ENCODE measurements at places on chromosomes 1 and 21.
A peak's percentile ranks its signal among the peaks of the same experiment; 100 is the strongest.

- no peak for DNase-seq
These were observed 153.2 kb downstream of the LRIG2 start for GRCh38 chr1:113226148-113226547.

- no peak for DNase-seq
These were observed 31.9 kb upstream of the SLC19A1 start for GRCh38 chr21:45574081-45574501.

DNA sequence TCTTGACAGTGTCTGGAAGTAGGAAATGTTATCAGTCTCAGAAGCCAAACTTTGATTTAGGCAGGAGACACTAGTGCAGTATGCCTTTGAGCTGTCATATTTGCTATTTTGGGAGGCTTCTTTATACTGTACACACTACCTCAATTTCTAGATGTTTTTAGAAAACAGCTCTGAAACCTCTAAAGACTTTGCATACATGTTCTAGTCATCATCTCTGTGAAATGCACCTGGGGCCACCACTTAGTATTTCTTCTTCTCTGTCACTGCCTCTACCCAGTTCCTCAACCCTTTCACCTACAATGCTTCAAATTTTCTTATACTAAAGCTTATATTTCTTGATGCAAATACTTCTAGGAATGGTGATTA, 29.1 kb upstream of the PLA2G4A start:
- DNase-seq: no peak

DNA sequence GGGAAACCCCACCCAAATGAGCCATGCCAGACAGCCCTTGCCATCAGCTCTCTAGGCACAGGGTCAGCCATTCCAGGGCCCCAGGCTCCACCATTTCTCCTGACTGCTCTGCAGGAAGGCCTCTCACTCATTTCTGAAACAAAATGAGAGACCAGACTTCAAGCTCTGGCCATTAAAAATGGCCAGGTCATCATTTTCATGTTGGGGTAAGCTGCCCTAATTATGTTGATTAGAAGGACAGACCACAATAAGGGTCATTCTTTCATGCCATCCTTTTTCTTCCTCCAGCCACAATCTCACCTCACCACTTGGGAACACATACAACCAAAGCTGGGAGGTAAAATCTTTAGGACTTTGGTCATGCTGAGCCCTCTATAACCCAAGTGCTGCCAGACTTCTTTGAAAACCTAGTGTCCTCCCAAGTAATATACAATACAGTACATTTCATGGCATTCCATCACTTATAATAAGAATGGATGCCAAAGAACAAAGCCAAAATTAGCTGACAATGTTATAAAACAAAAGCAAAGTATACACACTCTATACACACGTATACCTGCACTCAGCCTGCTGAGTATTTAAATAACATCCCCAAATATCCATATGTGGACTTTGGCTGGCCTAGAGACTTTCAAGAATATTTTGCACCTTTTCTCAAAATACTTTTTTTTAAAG, 22.4 kb upstream of the RBBP5 start:
- DNase-seq: no peak

DNA sequence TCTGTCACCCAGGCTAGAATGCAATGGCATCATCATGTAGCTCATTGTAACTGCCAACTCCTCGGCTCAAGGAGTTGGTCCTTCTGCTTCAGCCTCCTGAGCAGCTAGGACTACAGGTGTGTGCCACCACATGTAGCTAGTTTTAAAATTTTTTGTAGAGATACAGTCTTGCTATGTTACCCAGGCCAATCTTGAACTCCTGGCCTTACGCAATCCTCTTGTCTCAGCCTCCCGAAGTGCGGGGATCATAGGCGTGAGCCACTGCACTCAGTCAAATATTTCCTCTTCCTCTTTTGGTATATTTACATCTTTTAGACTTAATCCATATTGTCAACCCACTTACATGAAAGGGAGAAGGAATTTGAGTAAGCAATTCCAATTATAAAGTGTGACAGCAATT, 121.1 kb downstream of the EVI5 start:
- DNase-seq: no peak

DNA sequence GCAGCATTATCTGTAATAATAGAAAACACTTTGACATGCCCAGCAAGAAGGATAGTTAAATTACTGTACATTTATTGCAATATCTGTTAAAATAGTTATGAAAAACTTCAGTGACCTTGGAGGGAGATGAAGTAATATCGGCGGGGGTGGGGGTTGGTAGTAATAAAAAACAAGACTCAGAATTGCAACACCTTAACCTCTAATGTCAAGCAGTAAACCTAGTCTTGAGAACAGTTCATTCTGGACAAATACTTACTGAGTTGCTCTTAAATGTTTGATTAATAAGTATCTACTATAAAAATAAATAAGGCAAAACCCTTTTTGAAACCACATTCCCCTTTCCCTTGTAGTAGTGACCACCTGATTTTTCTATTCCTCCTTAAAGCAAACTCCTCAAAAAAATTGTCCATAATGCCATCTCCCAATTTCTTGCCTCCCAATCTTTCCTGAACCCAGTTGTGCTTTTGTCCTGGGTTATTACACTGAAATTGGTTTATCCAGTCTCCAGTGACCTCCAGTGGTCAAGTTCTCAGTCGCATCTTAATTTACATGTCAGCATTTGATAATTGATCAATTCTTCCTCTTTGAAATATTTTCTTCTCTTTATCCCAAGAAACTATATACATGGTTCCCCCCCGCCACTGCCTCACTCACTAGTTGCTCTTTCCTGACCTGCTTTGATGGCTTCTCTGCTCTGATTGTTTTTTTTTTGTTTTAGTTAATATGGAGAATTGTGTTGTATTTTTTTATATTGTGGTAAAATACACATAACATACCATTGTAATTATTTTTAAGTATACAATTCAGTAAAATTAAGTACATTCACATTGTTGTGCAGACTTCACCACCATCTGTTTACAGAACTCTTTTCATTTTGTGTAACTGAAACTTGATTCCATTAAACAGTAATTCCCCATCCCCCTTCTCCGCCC, 36.8 kb downstream of the RAP1A start:
- peak; percentile 68 for DNase-seq
